ENCODE measurements at places on chromosomes 4 and X.

- no peak for DNase-seq
Observed at GRCh38 chr4:113878668-113879067, 100.8 kb downstream of the ARSJ start.

DNA sequence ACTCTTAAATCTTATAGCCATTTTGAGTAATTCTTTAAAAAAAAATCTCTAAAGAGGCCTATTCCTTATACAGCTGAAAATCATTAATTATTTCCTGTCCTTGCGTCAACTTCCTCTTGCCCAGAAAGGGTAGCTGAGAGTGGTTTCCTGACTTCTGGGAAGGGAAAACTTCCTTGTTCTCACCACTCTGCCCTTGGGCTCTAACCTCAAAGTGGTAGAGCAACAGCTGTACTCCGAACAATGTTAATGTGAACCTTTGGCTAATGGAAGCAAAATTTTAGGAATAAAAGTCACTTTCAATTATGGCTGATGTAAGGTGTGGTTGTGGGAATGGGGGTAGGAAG, 15.3 kb downstream of the KLHL2 start:
- DNase-seq: peak; percentile 82

GRCh38 chr4:1604706-1605205, 79.4 kb downstream of the FAM53A start:
- DNase-seq: no peak

- DNase-seq: no peak
Observed at GRCh38 chr4:15242021-15242420, 185.8 kb upstream of the C1QTNF7 start.

DNA sequence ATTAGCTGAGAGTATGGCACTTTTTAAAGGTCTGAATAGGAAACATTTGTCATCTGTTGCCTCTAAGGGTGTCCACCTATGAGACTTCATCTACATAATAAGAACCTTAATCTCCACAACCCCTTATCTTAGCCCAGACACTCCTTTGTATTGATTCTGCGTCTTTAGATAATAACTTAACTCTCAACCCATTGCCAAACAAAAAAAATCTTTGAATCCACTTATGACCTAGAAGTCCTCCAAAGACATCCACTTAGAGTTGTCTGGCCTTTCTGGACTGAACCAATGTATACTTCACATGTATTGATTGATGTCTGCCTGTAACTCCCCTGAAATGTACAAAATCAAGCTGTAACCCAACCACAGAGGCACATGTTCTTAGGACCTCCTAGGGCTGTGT, 66.0 kb upstream of the CHRNA9 start:
- no peak for DNase-seq

DNA sequence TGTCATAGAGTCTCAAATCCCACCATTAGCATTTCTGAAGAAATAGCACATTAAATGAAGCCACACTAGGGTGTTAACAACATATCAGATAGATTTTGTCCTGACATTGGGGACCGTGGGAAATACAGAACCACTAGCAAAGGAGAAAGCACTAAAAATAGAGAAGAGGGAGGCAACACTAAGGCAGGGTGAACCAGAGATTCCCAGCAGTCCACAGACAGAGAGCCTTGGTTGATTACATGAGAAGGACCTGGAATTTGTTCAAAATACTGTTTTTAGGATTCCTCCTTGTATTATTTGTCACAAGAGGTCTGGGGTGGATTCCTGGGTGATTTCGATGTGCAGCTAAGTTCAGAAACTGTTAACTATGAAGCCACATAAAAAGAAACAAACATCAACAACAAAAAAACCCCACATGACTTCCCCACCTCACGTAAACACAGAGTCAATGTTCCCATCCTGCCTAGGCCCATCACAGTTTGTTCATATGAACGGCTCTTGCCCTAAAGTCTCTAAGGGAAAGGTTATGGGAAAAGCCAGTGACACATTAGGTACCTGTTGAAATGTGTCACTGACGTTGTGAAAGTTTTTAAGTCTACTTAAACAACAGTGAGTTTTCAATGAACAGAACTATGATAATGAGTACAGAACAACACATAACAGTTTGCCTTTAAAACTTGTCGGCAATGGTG, 23.6 kb upstream of the GRSF1 start:
- DNase-seq: no peak

DNA sequence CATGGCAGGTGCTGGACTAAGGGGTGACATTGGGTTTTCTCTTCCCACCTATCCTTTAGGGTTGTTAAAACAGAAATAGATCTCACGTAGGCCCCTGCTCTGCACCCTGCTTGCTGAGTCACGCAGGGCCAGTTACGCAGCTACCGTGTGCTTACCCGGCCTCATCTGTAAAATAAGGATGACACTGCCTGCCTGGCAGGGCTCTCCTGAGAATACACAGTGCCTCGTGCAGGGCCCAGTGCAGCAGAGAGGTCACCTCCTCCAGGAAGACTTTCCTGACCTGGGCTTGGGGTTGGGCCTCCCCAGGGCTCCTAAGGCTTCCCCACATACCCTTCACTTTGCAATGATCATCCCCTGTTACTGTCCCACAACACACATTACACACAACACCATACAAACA, 33.6 kb upstream of the JAKMIP1 start:
- DNase-seq: no peak

GRCh38 chr4:2888886-2889285, 45.2 kb downstream of the ADD1 start:
- peak; percentile 56 for DNase-seq

DNA sequence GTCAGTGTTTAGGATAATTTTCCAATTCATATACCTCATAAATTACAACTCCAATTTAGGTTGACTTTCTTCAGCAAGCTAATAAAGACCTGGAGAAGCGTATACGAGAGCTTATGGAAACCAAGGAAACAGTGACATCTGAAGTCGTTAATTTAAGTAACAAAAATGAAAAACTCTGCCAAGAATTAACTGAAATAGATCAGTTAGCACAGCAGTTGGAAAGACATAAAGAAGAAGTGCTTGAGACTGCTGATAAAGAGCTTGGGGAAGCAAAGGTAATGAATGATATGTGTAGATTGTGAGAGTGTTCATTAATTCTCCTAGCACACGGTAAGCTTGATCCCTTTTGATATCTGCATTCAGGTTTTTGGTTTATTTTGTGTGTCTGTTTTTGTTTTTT, 16.8 kb downstream of the CEP135 start:
- DNase-seq: no peak

GRCh38 chrX:70132877-70133302, 357 bp upstream of the IGBP1 start:
- DNase-seq: no peak

DNA sequence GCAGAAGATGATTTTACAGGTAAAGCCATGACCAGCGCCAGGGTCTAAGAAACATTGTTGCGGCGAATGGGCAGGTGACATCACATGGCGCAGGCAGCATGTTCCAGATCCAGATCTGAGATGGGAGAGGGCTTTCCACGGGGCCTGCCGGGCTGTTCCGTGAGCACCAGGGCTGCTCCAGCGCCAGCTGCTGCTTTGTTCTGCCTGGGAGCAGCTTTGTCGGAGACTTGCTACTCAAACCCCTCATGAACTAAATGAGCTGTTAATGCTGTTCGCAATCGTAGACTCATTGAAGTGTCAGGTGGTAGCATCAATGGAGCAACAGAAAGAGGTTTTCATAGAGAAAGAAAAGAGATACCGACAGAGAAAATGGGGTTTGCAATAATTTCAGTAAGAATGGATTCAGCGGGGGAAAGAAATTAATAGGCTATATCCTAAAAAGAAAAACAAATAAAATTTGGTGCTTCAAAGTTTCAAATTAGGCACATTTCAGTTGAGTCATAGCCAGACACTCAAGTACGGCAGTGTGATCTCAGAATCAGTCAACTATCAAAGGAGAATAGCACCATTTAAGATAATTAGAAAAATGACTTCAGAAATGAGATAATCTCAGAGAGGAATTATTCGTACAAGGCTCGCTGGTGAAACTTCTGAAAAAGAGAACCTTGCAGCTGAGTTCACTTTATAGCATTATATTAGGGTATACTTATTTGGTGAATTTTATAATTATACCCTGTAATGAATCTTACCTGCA, 23.9 kb downstream of the SORBS2 start:
- no peak for DNase-seq

- no peak for DNase-seq
Observed at GRCh38 chrX:85379174-85379907, at the start of gene POF1B. Gene POF1B (minus strand): TSS chrX:85379665. CDS start chrX:85379454, 211 bp downstream.

DNA sequence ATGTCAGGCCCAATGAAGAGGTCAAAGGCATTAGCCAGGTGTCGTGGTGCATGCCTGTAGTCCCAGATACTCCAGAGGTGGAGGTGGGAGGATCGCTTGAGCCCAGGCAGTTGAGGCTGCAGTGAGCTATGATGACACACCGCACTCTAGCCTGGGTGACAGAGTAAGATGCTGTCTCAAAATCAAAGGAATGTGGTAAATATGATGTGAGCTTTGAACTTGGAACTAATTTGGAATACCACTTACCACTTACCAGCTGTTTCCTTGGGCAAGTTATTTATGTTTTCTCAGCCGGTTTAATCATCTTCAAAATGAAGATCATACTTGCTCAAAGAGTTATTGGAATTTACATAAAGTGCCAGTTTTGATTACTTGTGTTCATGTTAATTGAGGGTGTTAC, 23.8 kb upstream of the SEPSECS start:
- DNase-seq: no peak

DNA sequence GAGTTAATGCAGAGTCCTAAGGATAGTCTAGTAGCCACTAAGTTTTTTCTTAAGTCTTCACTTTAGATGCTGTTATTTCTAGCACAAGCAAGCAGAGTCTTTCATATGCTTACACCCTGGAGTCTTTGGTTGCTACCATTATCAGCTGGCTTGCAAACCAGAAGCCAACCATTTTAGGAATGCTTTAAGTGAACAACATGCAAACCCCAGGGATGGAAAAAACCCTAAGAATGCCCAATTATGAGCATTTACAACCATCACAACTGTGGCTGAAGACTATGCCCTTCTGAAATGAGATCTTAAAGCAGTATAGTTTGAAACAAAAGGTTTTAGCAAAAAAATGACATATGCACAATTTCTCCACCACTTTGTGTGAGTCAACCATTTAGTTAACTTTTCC, 6.6 kb downstream of the MID1IP1 start:
- DNase-seq: no peak

DNA sequence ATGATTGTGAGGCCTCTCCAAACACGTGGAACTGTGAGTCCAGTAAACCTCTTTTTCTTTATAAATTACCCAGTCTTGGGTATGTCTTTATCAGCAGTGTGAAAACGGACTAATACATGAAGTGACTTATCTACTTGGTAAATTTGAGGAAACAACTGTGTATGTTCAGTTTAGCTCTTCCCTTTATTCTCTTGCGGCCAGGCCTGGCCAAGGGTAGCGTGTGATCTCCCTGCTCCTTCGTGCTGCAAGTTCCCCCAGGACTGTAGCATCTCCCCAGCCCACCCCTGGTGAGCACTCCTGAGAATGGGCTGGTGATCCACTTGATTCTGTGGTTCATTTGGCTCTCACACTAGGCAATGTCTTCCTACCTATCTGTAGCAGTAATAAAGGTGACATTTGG, 53.2 kb upstream of the CHRNA9 start:
- DNase-seq: peak; percentile 38

- peak; percentile 40 for DNase-seq
Observed at GRCh38 chr4:76002176-76002575, 5.1 kb downstream of the CXCL9 start.

DNA sequence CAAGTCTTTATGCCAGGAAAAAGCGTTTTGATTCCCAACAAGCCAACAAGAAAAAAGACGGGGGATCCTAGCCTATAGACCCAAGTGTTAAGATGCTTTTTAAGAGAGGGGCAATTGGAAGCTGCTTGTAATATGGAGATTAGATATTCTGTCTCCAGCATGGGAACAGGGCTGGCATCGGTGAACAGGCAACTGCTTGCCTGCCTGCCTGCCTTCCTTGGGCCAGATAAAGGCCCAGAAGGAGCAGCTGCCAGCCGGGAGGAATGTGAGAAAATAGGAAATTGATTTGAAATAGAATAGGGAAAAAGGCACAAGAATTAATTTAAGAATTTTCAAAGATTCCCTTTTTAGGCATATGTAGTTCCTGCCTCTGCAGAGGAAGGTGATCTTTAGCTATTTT, 192.2 kb downstream of the TENM3 start:
- no peak for DNase-seq

DNA sequence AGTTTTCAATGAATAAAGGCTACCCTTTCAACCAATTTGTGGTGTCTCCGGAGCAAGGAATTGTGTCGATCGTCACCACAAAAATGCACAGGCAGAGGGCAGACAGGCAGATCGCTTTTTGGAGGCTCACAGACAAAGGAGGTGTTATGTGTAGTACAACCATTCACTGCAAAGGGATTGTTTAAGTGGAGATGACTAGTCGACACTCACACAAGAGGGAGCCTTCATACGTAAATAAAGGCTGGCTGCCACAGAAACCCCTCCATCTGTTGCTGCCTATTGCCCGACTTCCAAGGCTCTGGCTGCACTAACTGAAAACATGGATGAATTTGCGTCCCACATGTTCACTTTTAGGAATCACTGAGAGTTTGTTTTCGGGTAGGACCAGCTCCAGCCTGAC, 281.1 kb downstream of the NKX6-1 start:
- DNase-seq: no peak

- DNase-seq: peak; percentile 73
Observed at GRCh38 chrX:129637217-129638109, 17.3 kb downstream of the APLN start.

DNA sequence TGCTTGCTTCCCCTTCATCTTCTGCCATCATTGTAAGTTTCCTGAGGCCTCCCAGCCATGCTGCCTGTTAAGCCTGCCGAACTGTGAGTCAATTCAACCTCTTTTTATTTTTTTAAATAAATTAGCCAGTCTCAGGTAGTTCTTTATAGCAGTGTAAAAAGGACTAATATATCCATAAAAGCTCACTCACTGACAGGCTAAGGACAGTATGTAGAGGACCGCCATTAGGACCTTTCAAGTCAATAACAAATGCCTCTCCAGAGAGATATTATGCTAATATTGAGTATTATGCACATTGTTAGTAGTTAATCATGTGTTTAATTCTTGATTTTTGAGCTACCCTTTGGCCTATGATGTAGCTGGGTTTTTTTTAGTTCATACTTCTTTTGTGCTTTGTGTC, 62.6 kb upstream of the GYPA start:
- DNase-seq: no peak

- DNase-seq: no peak
Observed at GRCh38 chr4:20813700-20814099, 113.4 kb downstream of the PACRGL start.

Data from suppressor macrophage (primary cell).